ENCODE measurements at places on chromosomes 11 and 22.

- DNase-seq, result no peak
These were observed 526 bp downstream of the C1QTNF6 start for GRCh38 chr22:37187552-37187890.

- DNase-seq, result no peak
These were observed 179.3 kb downstream of the LARGE1 start for GRCh38 chr22:33741025-33741424.

GRCh38 chr11:64372802-64373597 is 14.0 kb downstream of the RPS6KA4 start:
- no peak for DNase-seq

DNA sequence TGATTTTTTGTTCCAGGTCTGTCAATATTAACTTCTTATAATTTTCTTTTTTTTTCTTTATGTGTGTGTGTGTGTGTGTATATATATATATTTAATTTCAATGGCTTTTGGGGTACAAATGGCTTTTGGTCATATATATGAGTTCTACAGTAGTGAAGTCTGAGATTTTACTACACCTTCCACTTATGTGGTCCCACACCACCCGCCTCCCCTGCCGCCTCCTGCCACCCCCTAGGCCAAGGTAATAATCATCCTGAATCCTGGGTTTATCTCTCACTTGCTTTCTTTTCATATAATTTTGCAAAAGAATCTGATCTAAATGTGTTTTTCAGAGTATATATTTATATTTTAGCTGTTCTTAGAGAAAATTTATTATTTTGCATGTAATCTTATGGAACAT is 11.1 kb downstream of the NEAT1 start:
- DNase-seq, result no peak

GRCh38 chr11:105372206-105372605 is 232.6 kb upstream of the CARD18 start:
- DNase-seq, result no peak

DNA sequence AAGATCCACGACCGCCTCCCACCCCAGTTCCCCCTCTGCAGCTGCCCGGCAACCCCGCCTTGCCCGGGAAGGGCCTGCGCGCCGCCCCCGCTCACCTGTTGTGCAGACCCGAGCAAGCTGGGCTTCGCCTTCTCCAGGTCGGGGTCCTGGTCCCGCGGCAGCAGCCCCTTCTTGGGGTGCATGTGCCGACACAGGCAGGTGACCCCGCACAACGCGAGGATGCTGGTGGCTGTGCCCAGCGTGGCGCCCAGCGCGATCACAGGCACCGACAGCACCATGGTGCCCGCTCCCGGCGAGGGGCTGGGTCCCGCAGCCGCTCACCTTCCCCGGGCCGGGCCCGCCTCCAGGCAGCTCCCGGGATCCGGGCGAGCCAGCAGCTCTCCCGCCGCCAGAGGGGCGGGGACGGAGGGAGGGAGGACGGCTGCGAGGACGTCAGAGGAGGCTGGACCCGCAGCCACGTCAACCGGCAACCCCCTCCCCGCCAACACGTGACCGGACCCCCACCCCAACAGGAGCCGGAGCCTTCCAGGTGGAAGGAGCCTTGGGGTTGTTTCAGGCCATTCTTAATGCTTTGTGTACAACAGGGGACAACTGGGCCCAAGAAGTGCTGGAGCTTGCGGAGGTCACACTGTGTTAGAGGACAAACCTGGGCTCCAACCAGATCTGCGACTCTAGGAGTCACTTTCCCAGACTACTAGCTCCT is at the start of gene SYT13:
Gene SYT13 (minus strand): TSS at position 412 of the 703 bp plus-strand sequence. CDS start 134 bp downstream, at position 278.
- DNase-seq, result no peak

- DNase-seq, result no peak
These were observed 52.5 kb upstream of the PRSS23 start for GRCh38 chr11:86747801-86748200.

- DNase-seq, result no peak
These were observed 191 bp upstream of the DEAF1 start for GRCh38 chr11:695288-695537.

DNA sequence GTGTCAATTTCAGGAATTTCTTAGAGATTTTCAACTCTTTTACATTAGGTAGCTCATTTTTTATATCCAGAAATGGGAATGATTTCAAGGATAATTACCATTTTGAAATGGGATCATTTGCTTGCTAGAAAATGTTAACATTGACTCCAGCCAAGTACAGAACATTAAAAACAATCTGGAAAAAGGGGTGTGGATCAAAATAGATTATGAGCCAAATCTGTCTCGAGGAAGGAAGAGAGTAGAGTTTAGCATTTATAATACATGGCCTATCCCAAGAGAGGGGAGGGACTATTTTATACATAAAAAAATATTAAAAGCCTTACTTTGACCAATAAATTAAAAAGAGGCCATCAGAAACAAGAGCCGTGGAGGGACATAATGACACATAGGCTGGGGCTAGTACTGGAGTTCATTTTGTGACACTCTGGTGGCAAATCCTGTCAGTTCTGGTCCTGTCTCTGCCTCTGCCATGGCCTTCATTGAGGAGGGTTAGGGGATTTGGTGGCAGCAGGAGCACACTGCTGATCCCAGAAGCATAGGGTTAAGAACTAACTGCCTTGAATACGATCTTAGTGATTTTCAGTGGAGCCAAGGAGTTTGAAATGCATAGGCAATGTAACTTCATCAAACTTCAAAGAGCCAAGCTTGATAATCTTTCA is 20.4 kb downstream of the PPP6R3 start:
- DNase-seq, result no peak

DNA sequence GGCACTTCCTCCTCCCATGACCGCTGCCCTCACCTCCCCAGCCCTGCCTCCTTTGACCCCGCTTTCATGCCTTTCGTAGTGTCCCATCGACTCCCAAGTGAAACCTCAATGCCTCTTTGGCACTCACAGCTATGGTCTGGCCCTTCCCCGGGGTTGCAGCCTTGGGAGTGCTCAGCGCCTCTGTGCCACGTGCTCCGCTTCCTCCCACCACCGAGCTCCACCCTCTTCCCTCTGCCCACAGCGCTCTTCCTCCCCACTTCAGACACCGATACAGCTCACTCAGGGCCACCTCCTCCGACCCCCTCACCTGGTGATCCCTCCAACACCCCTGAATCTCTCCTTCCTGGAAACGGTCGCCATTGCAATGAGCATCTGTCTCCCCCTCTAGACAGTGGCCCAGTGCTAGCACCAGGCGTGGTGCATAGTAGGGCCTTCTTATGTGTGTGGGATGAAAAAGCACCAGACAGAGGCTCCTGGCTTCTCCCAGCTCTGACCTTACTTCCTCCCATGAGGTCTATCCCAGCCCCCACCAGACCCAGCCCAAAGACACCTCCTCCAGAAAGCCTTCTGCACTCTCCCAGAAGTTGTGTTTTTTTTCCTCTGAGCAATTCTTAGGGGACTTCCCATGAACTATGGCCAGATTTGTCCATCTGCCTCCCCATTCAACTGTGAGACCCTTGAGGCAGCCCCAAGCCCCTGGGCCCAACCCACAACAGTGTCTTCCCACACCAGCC is 16.4 kb upstream of the SCGB1A1 start:
- peak; percentile 40 for DNase-seq

GRCh38 chr11:104870910-104871309 is 27.4 kb downstream of the CASP12 start:
- no peak for DNase-seq

GRCh38 chr11:18485913-18486528 is 30.4 kb downstream of the LDHAL6A start:
- no peak for DNase-seq

GRCh38 chr11:109514313-109515018 is 92.5 kb downstream of the C11orf87 start:
- no peak for DNase-seq

DNA sequence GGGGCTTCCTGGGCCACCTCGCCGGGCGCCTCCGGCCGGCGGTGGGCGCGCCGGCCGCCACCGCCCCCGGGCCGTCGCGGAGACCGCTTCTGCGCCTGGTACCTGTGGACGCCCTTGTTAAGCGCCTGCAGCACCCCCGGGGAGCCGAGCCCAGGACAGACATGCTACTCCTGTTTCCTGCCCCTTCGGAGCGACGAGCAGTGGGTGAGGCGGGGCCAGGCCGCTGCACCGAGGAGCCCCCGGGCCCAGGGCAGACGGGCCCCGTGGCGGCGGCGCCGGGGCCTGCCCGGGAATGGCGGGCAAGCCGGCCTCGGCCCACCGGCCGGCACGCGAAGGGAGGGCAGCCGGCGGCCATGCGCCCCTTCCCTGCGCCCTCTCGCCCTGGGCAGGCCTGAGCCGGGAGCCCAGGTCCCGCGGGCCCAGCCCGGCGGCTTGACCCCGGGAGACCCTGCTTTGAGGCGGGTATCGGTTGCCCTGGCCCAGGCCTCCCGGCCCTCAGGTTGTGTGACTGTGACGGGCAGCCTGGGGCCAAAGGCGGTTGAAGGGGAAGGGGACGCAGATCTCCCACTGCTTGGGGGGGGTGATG is 789 bp upstream of the KDM2A start:
- DNase-seq, result peak; percentile 40

DNA sequence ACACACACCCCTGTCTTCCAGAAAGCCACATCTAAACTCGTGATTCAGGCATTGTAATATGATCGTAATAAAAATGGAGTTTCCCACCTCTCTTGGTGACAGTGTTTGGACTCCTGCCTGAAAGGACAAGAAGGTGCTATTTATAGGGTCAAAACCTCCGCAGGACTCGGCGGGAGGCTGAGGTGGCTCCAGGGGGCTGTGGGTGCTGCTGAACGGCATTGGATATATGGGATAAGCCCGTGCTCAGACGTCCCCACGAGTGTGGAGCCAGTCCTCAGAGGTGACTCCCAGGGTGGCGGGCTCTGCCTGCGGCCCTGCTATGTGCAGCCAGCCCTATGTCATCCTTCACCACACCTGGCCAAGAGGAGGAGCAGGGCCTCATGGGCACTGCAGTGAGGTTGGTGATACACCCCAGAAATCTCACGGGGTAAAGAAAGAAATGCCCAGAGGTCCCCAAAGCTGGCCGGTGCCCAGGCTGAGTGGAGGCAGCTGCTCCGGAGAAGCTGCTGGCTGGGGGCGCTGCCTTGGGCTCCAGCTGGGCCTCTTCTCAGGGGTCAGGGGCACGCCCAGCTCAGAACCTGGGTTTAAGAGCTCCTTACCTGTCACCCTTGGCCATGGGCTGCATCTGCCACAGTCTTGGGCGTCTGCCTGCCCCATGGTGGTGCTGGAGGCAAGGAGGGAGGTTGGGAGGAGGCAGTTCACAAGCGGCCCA is 5.1 kb upstream of the OSBPL5 start:
- DNase-seq, result no peak

GRCh38 chr11:27582621-27583020 is 76.1 kb upstream of the LIN7C start:
- DNase-seq, result no peak

DNA sequence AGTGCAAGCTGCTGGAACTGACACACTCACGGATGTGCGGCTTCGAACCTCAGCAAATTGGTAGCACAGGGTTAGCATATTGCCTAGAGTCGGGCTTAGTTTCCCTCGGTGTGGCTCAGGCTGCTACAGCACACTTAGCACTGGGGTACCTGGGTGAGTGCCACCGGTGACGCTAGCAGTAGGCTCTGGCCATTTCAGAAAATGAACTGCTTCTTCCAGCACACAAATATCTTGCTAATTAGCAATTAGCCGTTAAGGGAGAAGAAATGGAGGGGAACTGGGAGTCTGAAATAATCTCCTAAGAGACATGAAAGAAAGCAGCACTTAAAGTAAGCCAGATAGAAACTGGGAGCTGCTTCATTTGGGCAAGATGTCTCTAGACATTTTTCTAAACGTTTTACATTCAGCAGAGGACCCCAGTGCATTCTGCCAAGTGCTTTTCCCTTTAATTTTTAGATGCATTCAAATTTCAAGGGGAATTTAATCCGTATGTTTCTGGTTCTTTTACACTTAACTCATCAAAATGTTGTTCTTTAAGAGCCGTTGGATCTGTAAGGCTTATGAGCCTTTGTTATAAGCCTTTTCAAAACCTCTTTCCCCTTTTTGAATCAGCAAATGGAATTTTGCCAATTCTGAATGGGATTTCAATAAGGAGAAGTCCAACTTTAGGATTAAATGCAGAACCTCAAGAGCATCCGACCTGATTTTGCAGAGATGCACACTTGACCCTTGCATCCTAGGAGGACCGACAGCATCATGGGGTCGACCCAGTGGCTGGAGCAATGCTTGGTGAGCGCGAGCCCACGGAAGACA is 708.1 kb downstream of the NTM start:
- DNase-seq, result no peak

DNA sequence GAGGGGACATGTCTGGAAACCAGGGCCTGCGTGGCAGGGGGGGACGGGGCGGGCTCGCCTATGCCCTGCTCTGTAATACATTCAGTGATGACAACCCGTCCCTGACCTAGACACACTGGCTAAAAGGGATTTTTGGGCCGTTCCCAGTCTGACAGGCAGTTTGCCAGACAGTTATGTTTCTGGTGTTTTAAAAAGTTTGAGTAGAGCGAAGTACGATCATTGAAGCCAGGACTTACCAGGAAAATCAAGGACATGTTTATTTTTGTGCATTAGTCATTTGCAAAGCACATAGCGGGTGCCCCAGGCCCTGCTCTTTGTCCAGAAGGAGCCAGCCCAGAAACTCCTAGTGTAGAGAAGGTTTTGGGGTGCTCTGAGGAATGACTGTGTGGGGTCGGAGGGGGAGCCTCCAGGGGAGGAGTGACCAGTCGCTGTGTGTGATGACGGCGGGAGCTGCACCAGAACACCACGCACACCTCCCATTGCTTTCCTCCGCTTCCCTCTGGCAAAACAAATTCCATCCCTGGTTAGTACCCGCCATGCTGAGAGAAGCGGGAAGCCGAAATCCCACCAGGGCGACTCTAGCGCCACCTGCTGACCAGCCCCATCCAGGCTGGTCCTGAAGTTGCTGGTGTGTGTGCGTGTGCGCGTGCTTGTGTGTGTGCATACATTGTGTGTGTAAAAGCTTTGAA is 50.8 kb downstream of the FBLN1 start:
- no peak for DNase-seq

DNA sequence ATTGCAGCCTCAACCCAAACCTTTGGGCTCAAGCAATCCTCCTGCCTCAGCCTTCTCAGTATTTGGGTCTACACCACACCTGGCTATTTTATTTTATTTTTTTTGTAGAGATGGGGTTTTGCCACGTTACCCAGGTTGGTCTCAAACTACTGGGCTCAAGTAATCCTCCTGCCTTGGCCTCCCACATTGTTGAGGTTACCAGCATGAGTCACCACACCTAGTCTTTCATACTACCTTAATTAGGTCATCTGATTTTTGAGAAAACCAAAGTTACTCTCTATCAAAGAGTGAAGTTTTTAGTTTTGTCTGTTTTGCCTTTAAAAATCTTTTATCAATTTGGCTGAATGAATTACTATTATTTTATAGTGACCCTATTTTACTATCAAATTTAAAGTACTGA is 335.6 kb upstream of the LRRC4C start:
- DNase-seq, result no peak

DNA sequence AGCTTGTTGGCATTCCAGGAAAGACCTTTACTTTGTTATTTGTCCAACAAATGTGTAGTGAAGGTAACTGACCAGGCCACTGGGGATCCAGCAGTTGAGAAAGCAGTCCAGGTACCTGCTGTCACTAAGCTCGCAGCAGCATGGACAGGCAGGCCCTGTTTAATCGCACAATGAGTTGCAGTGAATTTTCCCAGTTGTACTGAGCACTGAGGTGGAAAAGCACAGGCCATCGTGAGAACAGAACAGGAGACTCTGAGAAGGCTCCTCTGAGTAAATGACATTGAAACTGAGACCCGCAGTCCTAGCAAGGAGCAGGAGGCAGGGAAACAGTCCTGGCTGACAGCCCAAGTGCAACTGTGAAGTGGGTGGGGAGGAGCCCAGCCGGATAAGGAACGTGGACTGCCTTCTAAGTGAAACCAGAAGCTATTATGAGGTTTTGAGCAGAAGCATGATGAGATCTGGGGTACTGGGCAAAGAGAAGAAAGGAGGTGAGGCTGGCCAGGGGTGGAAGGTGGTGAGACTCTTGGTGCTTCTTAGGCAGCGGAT is 39.8 kb upstream of the CDON start:
- DNase-seq, result no peak

All from stimulated activated naive CD4-positive, alpha-beta T cell treated with Interleukin-2 at 50 U/mL for 16 hours (primary cell).